Foreskin keratinocyte (primary cell): ENCODE measurements at places on chromosomes 11 and 22. TPM values are rescaled to one million over a fixed set of nuclear protein-coding genes. Genes with fewer than 3 reads are reported as not detected.
A peak's percentile ranks its signal among the peaks of the same experiment; 100 is the strongest.

GRCh38 chr22:42692239-42693054, 28.2 kb downstream of the A4GALT start:
- DNase-seq, result no peak

GRCh38 chr22:39259666-39260065, 14.9 kb upstream of the PDGFB start:
- no peak for DNase-seq

DNA sequence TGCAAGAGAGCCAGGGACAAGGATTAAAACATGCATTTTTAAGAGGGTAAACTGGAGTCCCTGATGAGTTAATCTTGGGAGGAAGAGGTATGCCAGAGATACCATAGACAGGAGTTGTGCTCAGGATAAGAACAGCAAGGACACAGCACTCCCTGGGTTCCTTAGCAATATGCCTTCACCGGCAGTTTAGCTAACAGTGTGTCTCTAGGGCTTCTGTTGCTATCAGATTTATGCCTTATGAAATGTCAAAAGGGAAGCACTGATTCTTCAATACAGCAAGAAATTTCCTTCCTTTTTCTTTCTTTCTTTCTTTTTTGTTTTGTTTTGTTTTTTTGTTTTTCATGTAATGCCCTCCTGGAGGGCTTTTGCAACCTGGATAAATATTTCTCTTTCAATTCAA, 71.3 kb upstream of the LARGE1 start:
- no peak for DNase-seq

- DNase-seq, result no peak
Measured at GRCh38 chr11:85951428-85952107, 96.4 kb downstream of the CCDC83 start.

MAJIN gene
- total RNA-seq, result 0.04 TPM in 1 of 2 replicates, not detected in the other

- DNase-seq, result no peak
Measured at GRCh38 chr11:45518833-45519535, 146.4 kb downstream of the CHST1 start.

NCF4 gene
- not detected in 2 replicates for total RNA-seq

CRYBB2 gene
- not detected in 2 replicates for total RNA-seq

CBX6 gene
- total RNA-seq, result 23.2 and 32.7 TPM in 2 replicates

DNA sequence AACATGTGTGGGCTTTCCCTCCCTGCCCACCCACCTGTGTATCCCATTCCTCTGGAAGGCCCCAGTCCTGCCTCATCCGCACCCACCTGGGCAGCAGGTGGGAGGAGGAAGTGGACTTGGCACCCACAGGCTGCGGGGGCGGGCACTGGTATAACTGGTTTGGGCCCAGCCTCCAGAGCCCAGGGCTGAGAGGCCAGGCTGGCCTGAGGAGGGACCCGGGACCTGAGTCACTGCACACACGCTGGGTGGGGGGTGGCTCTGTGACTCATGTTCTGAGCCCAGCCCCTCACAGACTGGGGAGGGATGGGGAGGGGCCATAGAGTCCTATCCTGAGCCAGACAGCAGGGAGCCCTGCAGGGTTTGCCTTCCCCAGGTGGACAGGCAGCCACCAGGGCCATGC, 16.7 kb downstream of the PHLDA2 start:
- peak; percentile 87 for DNase-seq

- DNase-seq, result no peak
Measured at GRCh38 chr11:73072935-73073481, 69.1 kb downstream of the FCHSD2 start.

DNA sequence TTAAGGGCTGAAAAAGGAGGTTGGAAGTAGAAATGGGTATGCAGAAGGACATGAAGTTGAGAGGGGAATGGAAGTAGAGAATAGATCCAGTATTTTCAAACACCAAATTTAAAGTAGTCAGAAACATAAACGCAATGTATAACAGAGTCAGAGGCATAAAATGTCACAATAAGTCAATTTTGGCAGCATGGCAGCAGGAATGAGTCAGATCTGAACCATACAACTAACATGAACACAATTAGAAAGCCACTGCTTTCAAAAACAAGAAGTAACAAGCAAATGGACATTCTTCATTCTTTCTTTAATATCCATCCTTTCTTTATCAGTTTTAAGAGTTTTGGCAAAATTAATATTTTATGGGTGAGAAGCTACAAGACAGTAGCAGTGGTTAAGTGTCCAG, 2.5 kb downstream of the CHORDC1 start:
- DNase-seq, result peak; percentile 61

OTOG gene
- total RNA-seq, result not detected in 2 replicates

DNA sequence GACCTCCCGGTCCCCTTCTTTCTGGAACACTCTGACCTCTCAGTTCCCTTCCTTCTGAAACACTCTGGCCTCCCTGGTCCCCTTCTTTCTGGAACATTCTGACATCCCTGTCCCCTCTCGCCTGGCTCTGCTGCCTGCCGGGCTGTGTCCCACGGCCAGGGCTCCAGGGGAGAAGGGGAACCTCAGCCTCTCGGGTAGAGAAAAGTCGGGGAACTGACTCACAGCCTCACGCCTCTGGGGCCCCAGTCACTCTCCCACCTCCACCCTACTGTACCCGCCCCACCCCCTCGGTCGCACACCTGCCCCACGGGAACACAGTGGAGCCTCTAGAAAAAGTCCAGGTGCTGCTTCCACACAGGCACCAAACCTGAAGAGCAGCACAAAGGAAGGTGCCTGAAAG, 93.3 kb downstream of the BRD1 start:
- no peak for DNase-seq

CRYBB3 gene
- total RNA-seq, result not detected in 2 replicates

DNA sequence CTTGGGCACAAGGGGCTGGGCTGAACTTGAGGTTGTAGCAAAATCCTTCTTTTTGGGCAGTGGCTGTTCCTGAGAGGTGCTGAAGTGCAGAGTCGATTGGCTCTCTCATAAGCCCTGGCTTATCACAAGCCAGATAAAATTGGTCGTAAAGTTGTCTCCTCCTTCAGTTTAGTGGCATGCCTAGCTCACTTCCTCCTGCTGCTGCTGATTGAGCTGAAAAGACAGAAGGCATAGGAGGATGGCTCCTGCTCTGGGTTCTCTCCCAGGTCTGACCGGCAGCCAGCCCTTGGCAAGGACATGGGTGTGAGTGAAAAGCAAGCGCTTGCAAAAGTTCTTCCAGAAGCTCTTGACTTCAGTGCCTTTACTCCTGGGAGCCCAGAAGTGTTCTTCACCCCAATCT, 83.9 kb downstream of the LDLRAD3 start:
- DNase-seq, result no peak

DNA sequence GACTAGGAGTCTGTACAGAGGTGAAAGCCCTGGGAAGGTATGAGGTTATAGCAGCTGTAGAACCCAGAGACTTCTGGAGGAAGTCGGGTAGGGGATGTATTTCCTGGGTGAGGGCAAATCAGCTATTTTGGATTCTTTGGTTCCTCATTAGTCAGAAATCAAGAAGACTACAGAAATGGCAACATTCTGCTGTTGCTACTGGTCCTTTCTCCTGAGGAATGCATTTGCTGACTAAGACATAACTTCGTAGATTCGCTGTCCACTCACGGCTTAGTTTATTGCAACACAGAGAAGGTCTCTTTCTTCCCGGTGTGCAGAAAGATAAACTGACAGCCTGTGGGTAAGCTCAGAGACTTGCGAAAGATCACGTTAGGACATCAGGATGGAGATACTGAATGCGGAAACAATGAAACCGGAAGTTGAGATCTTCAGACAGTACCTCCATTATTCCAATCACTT, 25.3 kb upstream of the SESN3 start:
- DNase-seq, result peak; percentile 29

RFPL1 gene
- not detected in 2 replicates for total RNA-seq

DTX4 gene
- 5.7 and 6.2 TPM in 2 replicates for total RNA-seq

GRCh38 chr11:99325847-99326246, 305.1 kb downstream of the CNTN5 start:
- peak; percentile 89 for DNase-seq

GRCh38 chr11:92501066-92501739, 276.6 kb downstream of the FAT3 start:
- DNase-seq, result no peak

DNA sequence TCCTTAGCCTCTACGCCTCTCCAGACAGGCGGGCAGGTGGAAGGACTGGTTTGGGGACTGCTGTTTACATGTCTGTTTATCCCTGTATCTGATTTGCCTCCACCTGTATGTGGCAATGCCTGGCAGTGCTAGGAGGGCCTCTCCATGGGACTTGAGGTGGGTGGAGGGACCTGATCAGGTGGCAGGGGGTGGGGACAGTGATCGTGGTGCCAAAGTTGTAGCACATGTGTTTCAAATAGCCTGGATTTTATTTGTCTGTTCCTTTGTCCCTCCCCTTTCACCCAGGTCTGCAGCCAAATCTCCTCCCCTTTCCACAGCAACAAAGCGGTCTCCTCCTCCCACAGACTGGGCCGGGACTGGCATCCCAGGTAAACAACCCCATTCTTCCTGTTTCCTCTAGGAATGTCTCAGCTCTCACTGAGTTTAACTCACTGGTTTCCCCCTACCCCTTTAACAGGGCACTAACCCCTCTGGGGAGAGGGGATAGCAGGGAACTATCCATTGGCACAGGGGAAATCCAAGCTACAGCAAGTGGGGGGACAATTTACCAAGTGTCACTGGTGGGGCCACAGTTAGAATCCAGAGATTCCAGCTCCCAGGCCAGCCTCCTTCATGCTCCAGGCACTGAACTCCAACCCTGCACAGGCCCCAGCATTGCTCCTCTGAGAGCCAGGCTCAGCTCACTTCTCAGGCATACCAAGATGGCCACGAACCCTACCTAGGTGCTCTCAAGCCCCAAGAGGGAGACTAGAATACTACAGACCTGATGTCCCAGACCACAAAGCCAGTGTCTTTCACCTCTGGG, 22.9 kb upstream of the TLCD5 start:
- DNase-seq, result no peak

GRCh38 chr11:70057080-70057479, 21.0 kb upstream of the ANO1 start:
- DNase-seq, result no peak

GRCh38 chr22:37242395-37242918, 1.6 kb downstream of the RAC2 start:
- no peak for DNase-seq

DMC1 gene
- 2.3 and 4.0 TPM in 2 replicates for total RNA-seq

GRCh38 chr22:41561335-41561734, 525 bp downstream of the CSDC2 start:
- DNase-seq, result no peak

GRCh38 chr11:129960216-129961214, 42.1 kb downstream of the PRDM10 start:
- peak; percentile 79 for DNase-seq

- no peak for DNase-seq
Measured at GRCh38 chr22:35379146-35379993, 1.5 kb upstream of the HMOX1 start.

GRCh38 chr11:112318184-112318591, 57.5 kb upstream of the PLET1 start:
- DNase-seq, result peak; percentile 93

HSPA8 gene
- 2,207 and 2,862 TPM in 2 replicates for total RNA-seq

DNA sequence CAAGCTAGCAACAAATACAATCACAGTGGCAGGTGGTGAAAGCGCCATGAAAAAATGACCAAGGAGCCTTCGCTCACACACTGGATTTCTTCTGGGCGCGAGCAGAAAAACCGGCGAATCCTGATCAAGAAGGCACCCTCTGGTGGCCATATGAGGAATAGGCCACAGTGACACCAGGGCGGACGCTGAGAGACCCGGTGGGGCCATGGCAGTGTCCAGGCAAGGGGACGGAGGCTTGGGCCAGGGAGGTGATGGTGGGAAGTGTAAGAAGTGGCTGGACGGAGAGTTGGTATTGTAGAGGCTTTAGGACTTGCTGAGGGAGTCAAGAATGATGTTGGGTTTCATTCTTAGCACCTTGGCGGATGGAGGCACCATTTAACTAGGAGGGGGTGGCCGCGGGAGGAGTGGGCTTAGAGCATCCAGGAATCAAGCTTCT, 16.9 kb upstream of the RAC2 start:
- DNase-seq, result no peak

CAPN1 gene
- total RNA-seq, result 287 and 288 TPM in 2 replicates

- no peak for DNase-seq
Measured at GRCh38 chr11:75342966-75343870, 8.2 kb downstream of the ARRB1 start.

DNA sequence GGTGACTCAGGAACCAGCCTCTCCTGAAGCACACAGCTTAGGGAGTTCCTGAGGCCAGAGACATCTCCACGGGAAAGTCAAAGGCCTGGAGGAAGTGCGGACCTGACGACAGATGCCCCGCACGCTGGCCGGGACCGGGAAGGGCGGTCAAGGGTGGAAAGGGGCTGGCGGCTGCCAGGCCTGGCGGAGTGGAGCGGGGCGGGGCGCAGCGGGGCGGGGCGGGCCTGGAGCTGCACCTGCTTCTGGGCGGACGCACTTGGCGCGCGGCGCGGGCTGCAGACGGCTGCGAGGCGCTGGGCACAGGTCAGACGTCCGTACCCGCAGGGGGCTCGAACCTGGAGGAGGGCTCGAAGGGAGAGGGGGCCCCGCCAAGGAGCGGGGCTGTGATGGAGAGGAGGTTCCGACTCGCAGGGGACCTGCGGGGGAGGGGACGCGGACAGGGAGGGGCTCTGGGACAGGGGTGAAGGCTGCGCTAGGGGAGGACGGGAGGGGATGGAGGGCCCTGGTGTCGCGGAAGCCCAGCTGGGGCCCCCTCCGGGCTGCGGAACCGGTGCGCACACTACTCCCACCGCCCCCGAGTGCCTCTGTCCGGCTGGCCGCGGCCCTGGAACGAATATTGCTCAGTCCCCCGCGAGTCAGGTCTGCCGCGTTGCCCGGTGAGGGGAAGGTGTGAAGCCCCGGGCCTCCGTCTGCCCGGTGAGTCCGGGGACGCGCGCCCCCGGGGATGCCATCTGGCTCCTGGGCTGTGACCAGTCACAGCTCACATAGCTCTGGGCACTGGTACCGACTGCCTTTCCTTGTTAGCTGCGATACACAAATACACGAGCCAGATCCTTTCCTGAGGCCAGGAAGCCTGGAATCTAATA, at the start of gene TMEM45B:
TMEM45B (plus strand) TSS at position 253 of the 866 bp plus-strand sequence. CDS start 36,635 bp downstream, outside the sequence.
- no peak for DNase-seq

GRCh38 chr22:50691521-50691920, 18.9 kb downstream of the SHANK3 start:
- DNase-seq, result peak; percentile 26

DNA sequence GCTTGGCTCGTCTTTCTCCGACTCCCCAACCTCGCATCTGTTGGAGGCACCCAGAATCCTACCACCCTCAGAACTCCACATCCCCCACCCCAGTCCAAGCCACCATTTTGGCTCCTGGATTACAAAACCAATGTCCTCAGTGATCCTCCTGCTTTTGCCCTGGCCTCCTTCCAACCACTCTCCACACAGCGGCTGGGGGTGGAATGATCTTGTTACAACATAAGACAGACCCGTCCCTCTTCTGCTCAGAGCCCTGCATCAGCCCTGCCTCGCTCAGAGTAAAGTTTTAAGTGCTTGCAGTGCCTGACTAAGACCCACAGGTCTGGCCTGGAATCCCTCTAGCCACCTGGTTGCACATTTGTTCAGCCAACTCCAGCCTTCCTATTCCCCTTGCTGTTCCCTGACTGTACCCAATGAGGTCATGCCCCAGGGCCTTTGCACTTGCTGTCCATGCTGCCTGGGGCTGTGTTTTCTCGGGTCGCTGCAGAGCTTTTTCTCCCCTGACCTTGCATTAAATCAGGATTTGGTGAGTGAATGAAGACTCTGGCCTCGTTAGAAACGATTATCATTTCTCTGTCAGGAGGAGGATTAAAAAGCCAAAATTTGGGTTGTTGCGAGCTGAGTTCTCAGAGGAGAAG, 67.3 kb downstream of the IGF2 start:
- DNase-seq, result peak; percentile 22
